Kidney (tissue), 22 donors: ENCODE measurements at places on chromosomes 4 and X.

GRCh38 chrX:1330605-1331004 is 6.0 kb upstream of the IL3RA start:
- peak; percentile 44 for DNase-seq

GRCh38 chrX:40154853-40155588 is 57.3 kb upstream of the BCOR start:
- DNase-seq, result peak; percentile 90

DNA sequence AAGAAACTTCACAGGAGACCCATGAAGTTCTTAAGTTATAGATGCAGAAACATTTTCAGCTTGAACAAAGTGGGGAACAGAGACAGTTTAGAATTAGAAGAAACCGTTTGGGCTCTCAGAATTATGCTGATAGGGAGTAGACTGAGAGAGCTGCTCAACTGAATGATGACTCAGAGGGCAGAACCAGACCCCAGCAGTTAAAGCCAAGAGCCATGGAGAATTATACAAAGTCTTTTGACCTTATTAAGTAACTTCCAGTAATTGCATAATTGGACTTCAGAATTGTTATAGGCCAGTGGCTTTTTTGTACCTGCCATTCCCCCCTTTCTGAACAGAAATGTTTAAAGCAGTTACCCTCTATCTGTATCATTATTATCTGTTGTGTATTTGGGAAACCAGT is 642.1 kb downstream of the CCSER1 start:
- DNase-seq, result no peak

GRCh38 chrX:9088896-9089295 is 55.0 kb upstream of the FAM9B start:
- DNase-seq, result no peak

DNA sequence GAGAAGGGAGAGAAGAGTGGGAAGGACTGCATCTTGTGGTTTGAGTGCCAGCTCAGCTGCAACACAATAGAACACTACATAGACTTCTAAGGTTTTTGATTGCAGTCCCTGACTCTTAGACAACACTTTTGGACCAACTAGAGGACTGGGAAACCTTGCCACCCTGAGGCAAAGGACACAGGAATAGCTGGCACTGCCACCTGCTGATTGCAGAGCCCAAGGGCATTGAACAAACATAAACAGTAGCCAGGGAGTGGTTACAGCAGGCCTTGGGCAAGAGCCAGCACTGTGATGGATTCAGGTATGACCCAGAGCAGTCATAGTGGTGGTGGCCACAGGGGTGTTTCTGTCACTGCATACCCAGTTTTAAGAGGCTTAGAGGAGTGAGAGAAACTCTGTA is 72.5 kb upstream of the CXorf51A start:
- DNase-seq, result no peak

DNA sequence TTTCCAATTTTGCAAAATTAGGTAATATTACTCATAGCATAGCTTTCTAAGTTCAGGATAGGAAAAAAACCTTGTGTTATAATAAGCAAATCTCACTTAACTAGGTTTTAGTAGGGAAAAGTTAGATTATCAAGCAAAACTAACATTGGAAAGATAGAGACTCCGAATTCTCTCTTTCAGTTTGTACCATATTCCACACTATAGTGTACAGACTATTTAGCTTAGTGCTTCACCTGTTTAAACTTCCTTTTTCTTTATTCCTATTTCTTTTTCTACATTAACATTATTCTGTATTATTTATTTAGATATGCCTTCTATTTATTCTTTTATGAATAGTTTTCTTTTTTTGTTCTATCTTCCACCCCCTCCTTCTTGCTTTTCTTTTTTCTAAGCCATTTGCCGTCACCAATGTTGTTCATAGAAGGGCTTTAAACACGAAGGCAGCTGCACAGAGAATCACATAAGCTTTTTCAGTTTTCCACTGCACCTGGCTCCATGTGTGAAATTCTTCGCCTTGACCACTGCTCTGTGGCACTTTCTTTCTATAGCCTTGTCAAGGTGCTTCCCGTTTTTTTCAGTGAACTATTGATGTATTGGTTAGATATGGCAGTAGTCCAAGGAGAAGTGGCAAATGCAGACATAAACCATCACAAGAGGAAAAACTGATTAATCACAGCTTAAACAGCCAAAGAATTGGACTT is 8.5 kb downstream of the PCDH10 start:
- no peak for DNase-seq

GRCh38 chr4:105455998-105456397 is 17.9 kb downstream of the PPA2 start:
- DNase-seq, result no peak

DNA sequence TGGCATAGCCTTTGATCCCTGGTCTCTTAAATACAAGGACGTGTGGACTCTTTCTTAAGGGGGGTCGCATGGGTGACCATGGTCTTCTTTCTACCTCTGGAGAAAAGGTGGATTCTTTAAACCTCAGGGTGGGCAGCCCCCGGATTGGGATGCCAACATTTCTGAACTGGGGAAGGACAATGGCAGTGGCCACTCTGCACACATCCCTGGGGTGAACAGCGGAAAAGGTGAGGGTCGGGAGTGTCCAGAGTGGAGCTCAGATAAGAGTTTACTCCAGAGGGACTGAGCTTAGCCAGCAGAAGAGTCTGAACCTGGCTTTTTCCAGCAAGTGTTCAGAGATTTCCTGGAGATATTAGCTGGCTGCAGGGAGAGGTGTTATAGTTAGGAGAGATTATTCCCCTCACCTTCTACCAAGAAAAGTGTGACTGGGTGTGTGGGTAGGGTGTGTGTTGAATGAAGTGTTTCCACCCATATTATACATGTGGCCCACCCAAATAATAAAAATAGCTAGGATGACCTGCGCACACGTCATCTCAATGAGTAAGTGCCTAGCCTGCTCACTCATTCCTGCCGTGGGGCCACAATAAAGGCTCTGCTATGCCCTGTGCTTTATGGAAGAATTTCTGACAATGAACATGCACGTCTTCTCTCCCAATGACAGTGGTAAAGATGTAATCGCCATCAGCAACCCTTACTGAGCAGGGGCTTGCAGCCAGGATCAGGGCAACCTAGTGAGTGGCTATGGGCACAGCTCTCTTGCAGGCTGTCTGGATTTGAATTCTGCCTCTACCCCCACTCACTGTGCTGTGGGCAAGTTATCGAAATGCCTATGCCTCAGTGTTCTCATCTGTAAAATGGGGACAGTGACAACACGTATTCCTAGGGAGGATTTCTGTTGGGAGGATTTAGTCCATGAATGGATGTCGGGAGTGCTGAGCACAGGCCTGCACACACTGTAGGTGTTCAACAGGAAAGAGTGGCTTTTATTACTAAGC is 76.6 kb downstream of the SLC2A9 start:
- DNase-seq, result peak; percentile 4

DNA sequence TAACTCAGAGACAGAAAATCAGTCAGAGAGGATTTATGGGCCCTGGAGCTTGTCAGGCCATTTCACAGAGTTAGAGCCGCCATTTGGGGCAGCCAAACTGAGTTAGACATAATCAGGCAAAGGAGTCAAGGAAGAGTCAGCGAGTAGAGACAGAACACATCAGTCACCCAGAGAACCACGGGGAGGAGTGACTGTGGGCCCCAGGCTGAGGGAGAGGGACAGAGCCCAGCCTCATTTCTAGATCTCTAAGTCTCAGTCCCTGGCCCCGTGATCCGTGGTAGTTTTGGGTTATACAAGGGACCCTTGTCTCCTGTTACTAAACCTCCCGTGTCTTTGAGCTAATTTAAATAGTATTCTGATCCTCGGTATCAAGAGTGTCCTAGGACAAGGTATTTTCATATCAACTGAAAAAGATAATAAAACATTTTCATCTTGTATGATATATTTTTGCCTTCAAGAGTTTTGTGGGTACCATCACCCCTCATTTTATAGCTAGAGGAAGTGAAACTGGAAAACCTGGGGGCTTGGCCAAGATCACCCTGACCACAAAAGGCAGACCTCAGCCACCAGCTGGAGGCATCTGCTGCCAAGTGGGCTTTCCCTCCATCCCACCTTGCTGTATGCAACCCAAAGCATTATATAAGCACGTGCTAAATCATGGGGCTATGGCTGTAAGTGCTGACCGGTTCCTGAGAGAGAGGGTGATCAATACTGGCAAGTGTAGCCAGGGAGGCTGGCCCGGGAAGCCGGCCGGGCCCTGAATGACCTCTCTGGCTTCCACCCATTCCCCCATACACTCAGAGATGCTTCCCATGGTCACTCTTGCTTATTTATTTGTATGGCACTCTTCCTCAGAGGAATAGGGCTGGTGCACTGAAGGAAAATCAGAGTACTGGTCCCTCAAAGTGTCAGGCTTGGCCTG is 204.1 kb downstream of the BCOR start:
- DNase-seq, result no peak

GRCh38 chr4:53595204-53595603 is 3.9 kb upstream of the LNX1 start:
- DNase-seq, result no peak

DNA sequence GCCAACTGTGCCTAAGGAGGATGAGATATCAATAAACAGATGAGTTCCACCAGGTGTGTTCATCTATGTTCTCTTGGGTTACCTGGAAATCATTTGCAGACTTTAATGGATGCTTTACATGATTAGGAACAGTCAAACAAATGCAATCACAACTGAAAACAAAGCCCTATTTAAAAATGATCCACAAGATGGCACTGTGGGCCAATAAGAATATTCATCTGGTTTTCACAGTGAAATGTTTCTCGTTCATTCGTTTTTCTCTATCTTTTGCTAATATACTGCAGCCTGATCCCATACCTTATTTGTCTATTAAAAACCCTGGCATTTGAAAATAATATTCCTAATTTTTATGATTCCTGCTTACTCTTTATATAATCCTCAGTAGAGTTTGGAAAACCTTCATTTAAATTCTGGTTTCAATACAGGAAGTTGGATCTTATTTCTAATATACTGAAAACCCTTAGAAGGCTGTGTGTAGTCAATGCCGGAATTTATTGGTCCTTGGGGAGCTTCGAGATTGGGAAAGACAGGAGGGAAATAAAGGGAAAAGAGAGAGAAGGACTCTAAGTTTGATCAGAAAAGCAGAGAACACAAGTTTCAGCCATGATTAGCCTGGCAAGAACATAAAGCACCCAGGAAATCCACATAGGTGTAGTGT is 63.8 kb upstream of the TAPT1 start:
- DNase-seq, result peak; percentile 78

GRCh38 chr4:159545556-159545955 is 442.7 kb downstream of the RAPGEF2 start:
- DNase-seq, result no peak

GRCh38 chr4:81197864-81198524 is 17.0 kb downstream of the PRKG2 start:
- DNase-seq, result peak; percentile 26

- no peak for DNase-seq
These were observed 179.6 kb downstream of the GRID2 start for GRCh38 chr4:92483341-92483740.

- no peak for DNase-seq
These were observed 26.7 kb upstream of the PCDH18 start for GRCh38 chr4:137558951-137559350.

- DNase-seq, result peak; percentile 51
These were observed 17.2 kb downstream of the ANXA3 start for GRCh38 chr4:78568640-78569305.

DNA sequence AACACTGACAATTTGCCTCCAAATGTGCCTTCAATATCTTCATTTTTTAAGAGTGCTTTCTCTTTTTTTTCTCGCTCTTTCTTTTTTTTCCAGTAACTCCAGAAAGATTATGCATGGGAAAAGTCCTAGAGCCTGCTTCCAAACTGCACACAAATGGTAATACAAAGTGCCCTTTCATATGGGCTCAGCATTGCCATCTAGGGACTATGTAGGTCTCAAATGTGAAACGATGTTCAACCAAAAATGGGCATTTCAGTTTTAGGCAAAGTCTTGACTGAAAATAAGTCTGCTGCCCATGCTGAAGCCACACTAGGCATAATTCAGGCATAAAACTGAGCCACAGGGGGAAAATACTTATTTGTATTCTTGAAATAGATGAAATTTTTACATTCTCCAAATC is 65.6 kb downstream of the SYNPO2 start:
- DNase-seq, result no peak

DNA sequence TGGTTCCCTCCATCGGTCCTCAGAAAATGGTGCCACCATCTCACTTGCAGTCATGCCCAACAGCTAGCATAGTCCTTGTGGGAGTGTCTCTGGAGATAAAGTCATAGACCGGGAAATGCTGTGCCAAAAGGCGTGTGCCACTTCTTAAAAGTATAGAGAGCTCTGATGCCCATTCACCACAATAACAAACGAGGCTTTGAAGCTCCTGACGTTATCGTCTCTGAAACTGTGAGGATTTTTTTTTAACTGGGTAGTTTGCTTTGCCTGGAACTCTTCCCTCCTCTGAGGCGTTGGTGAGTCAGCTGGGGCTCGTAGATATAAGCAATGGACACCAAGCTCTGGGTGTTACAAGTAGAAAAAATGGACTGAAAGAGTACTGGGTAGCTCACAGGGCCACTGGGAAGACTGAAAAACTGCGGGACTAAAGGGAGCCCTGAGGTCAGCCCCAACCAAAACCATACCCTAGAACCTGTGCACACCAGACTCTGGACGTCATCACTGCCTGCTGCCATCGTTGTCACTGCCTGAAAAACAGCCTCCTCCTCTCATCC is 89.4 kb upstream of the TRIM2 start:
- DNase-seq, result peak; percentile 1

DNA sequence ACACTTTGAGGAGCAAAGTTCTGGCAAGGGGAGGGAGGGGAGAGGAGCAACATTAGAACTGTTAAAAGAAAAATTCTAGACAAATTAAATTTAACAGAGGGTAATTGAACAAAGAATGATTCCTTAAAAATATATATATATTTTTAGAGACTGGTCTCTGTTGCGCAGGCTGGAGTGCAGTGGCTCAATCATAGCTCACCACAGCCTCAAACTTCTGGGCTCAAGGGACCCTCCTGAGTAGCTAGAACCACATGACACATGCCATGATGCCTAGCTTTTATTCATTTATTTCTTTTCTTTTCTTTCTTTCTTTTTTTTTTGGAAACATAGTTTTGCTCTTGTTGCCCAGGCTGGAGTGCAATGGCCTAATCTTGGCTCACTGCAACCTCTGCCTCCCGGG is 19.1 kb upstream of the SPINK2 start:
- no peak for DNase-seq

DNA sequence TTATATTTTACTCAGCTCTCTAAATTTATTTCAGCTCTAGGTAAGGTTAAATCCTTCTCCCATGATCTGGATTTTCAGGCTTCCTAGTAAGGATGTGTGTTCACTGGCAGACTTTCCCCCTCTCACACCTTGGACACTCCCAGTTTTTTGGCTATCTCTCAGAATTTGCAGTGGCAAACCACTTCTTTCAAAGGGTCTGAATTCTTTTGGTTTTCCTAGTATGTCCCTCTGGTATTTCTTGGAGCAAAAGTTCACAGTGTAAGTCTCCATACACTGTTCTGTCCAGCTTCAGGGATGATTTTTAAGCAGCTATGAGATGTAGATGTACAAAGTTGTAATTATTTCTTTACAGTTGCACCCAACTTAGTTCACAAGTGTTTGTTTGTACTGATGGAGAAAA is 653.8 kb upstream of the GALNT7 start:
- DNase-seq, result no peak

- DNase-seq, result no peak
These were observed 39.5 kb upstream of the RELL1 start for GRCh38 chr4:37725718-37726117.

GRCh38 chr4:40550948-40551462 is 78.7 kb downstream of the RBM47 start:
- peak; percentile 69 for DNase-seq

GRCh38 chrX:140766024-140766611 is 56.6 kb downstream of the LINC00632 start:
- no peak for DNase-seq
